CD4-positive, alpha-beta T cell (primary cell): ENCODE measurements at places on chromosomes 6 and 20.
A peak's percentile ranks its signal among the peaks of the same experiment; 100 is the strongest.

DNA sequence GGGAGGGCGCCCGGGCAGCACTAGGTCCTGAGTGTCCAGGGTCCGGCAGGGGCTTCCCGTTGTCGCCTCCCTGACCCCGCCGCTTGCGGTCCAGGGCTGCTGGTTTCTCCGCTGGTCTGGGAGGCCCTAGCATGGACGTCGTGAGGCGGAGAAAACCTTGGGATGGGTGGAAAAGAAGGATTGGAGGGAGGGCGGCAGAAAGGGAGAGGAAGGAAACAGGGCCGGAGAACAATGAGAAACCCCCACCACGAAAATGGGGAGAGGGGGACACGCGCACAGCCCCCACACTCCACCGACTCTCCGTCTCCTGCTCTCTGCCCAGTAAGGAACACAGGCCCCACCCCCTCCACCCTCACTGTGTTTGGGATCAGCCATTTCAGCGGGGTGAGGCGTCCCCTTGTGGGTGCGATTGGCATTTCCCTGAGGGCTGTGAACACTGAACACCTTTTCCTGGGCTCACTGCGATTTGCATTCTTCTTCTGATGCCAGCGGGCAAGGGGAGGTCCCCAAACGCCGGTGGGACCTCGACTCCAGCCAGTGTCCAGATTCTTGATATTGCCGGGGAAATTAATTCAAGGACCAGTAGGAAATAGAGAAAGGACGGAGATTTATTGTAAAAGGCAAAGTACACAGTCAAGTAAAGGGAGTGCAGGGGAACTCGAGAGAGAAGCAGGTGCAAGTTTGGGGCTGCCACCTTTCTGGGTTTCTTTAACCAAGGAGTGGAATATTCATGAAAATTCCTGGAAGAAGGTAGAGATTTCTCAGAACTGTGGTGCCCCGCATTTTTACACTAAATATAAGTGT lies 3.3 kb upstream of the RAET1G start:
- DNase-seq, result peak; percentile 64
- H3K27me3 ChIP-seq, result peaks cover 83% of the 10 kb centered on the region
- H3K36me3 ChIP-seq, result no peaks in the 10 kb centered on the region
- H3K4me3 ChIP-seq, result peak overlapping the region; percentile 22
- no peak overlapping the region for H3K27ac ChIP-seq
- H3K4me1 ChIP-seq, result peaks cover 31% of the 10 kb centered on the region

GRCh38 chr6:89887452-89888137 lies 6.7 kb upstream of the GJA10 start:
- DNase-seq, result peak; percentile 10
- H3K27me3 ChIP-seq, result peaks cover 3% of the 10 kb centered on the region
- peaks cover 11% of the 10 kb centered on the region for H3K4me1 ChIP-seq
- H3K36me3 ChIP-seq, result no peaks in the 10 kb centered on the region
- no peak overlapping the region for H3K27ac ChIP-seq

DNA sequence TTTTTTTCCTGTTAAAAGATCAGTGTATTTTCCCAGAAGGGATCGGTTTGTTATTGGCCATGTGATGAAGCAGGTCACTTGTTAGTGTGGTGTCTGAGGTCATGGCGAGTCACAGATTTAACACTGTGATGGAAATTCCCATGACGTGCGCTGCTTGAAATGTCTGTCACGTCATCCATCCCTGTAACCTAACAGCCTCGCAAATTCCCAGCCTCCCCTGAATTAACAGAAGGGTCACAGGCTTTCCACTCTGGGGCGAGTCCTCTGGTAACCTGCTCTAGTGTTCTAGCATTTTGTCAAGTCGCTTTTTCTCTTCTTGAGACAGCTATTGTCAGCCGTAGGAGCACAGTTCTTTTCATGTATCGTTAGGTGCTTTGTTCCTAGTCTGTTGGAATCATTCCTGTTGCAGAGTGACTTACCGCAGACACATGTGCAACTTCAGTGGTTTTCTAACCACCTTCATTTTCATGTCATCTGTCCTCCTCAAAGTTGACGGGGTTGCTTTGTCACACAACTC lies 137.2 kb downstream of the MAP3K4 start:
- peaks cover 6% of the 10 kb centered on the region for H3K4me1 ChIP-seq
- H3K36me3 ChIP-seq, result peaks cover 6% of the 10 kb centered on the region
- no peaks in the 10 kb centered on the region for H3K27me3 ChIP-seq
- DNase-seq, result no peak

GRCh38 chr6:30747902-30748769 lies 3.8 kb upstream of the IER3 start:
- no peak overlapping the region for H3K4me3 ChIP-seq
- no peaks in the 10 kb centered on the region for H3K36me3 ChIP-seq
- H3K4me1 ChIP-seq, result peaks cover 17% of the 10 kb centered on the region
- no peaks in the 10 kb centered on the region for H3K27me3 ChIP-seq
- H3K27ac ChIP-seq, result no peak overlapping the region

- H3K4me3 ChIP-seq, result no peak overlapping the region
- H3K27me3 ChIP-seq, result no peaks in the 10 kb centered on the region
- no peaks in the 10 kb centered on the region for H3K36me3 ChIP-seq
- H3K4me1 ChIP-seq, result no peaks in the 10 kb centered on the region
- no peak overlapping the region for H3K27ac ChIP-seq
Observed at GRCh38 chr20:15789079-15789478, 784.2 kb downstream of the KIF16B start.

- no peak for DNase-seq
- peaks cover 45% of the 10 kb centered on the region for H3K4me1 ChIP-seq
- H3K27me3 ChIP-seq, result no peaks in the 10 kb centered on the region
Observed at GRCh38 chr6:42419490-42420280, 32.0 kb downstream of the TRERF1 start.

- no peak for DNase-seq
- H3K27ac ChIP-seq, result no peak overlapping the region
- peaks cover 20% of the 10 kb centered on the region for H3K36me3 ChIP-seq
- no peak overlapping the region for H3K4me3 ChIP-seq
- no peaks in the 10 kb centered on the region for H3K4me1 ChIP-seq
Observed at GRCh38 chr6:30564114-30564513, 7.0 kb downstream of the PRR3 start.

DNA sequence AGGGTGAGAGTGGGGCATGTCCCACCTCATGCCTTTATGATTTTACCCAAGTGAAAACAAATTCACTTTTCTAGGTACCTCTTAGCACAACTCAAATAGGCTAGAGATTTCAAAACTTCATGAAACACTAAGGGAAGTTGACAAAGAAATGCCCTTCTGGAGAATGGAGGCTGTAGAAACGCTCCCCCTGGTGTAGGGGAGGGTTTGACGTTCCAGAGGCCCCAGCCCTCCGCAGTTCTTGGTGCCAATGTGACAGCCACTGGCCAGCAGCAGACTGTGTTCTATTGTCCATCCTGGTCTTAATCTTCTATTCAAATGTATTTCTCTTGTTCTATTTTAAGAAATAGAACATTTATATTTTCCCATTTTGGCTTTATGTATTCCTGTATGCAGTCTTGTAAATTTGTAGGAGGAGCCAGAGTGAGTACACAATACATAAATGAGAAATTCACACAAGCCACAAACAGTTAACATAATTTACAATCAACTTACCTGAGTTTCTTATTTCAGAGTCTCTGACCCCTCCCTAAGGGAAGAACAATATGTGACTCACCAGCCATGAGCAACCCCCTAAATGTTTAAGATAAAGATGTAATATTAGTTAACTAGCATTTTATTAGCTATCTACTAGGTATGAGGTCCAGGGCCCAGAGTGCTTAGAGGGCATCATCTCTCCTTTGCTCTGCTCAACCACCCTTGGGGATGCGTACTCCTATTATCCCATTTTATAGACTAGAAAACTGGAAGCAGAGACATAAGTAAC lies 8.8 kb upstream of the MUC21 start:
- H3K27me3 ChIP-seq, result peaks cover 1% of the 10 kb centered on the region
- H3K36me3 ChIP-seq, result no peaks in the 10 kb centered on the region
- no peak overlapping the region for H3K27ac ChIP-seq
- no peak overlapping the region for H3K4me3 ChIP-seq

- H3K4me1 ChIP-seq, result no peaks in the 10 kb centered on the region
- no peak for DNase-seq
- no peaks in the 10 kb centered on the region for H3K27me3 ChIP-seq
- H3K36me3 ChIP-seq, result no peaks in the 10 kb centered on the region
- H3K4me3 ChIP-seq, result no peak overlapping the region
Observed at GRCh38 chr6:99026135-99026534, 78.4 kb upstream of the FBXL4 start.

DNA sequence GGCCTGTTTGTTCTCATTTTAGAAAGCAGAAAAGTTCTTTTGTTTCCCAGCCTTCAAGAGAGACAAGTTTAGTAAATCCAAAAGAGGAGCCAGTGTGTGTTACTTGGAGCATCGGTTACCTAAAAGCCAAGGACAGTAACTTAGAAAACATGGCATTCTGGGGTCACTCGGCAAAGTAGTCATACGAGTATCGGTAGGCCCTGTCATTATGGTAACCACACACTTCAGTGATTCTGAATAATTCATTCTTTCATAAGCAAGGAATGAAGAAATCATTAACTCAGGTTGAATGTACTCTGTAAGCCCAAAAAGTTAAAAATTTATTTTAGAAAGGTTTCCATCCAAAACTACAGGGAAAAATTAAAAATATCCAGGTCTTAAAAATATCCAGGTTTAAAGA lies 34.0 kb downstream of the CNKSR3 start:
- no peak overlapping the region for H3K4me3 ChIP-seq
- H3K27ac ChIP-seq, result no peak overlapping the region
- H3K36me3 ChIP-seq, result no peaks in the 10 kb centered on the region

DNA sequence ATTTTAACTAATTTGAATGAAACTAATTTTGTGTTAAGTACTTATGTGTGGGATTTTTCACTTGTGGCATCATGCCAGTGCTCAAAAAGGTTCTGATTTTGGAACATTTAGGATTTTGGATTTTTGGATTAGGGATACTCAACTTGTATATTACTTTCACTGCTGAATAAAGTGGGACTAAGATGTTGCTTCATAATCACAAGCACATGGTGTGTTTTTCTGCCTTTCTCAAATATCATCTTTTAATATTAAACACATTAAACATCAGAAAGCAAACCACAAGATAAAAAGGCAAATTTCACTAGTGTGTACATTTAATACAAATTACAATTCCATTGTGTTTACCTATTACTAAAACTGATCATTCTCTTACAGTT lies 89.8 kb downstream of the ARHGAP18 start:
- H3K27ac ChIP-seq, result no peak overlapping the region
- H3K4me1 ChIP-seq, result no peaks in the 10 kb centered on the region
- no peaks in the 10 kb centered on the region for H3K36me3 ChIP-seq
- DNase-seq, result no peak
- H3K4me3 ChIP-seq, result no peak overlapping the region

DNA sequence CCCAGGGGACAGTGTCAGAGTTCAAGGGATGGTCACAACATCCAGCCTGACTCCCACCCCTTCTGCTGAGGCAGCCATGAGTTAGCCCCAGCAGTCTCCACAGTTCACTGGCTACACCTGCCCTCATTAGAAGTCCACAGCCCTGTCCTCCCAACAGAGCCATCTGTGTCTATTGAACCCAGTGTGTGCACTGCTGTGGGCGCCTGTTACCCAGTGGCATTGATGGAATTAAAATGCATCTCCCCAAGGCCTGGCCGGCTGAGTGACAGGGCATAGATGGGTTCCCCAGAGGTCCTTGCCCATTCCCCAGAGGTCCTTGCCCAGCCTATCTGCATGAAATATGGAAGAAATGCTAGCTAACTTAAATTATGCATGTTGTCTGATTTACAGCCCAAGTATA lies 73.3 kb downstream of the PCSK2 start:
- H3K27me3 ChIP-seq, result no peaks in the 10 kb centered on the region
- H3K4me3 ChIP-seq, result no peak overlapping the region
- no peak for DNase-seq
